ENCODE measurements at places on chromosomes 6 and 20.

DNA sequence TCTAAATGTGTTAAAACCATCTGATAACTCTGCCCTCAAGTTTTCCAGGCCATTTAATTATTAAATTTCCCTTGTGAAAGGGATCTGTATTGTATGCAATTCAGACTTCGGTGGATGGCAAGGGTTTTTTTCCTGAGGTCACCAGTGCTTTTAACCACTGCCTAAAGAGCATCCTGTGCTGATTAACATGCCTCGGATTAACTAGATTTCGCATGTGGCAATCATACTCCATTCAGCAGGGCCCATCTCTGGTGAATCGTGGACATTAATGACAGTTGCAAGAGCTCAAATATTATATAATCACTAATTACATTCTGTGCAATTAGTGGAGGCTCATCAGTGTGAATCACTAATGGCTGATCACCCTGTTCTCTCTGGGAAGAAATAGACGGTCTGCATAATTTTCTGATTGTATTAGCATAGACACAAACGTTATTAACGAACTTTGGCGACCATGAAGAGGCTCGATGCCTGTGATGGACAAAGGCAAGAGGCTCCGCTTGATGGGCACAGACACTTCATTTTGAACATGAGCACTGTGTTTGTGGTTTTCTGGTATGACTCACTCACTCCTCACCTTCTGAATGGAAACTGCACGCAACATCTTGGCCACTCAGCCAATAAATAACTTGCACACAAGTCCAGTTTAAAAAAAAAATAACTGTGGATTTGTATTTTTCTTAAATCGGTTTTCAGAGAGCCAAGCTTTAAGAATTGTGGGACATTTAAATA is 31.4 kb downstream of the LINC00237 start:
- no peak for DNase-seq

DNA sequence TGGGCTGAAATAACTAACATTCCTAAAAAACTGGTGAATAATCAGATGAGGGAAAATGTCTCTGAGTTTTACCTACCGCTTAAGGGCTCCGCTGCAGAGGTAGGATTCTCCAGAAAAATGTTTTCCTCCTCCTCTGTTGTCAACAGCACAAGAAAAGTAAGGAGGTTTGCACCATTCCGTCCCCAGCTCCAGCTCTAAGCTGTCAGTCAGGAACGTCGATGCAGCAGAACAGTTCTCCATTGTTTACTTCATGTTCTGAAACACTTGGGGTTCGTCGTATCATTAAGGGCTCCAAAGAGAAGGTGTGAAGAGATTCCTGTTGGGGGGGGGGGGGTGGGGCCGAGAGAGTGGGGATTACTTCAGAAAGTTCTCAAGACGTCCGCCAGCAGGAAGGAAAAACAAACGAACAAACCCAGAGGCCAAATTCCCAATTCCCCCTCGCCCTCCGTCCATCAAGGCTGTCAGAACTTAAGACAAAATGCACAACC is 734 bp downstream of the MMS22L start:
- no peak for DNase-seq

DNA sequence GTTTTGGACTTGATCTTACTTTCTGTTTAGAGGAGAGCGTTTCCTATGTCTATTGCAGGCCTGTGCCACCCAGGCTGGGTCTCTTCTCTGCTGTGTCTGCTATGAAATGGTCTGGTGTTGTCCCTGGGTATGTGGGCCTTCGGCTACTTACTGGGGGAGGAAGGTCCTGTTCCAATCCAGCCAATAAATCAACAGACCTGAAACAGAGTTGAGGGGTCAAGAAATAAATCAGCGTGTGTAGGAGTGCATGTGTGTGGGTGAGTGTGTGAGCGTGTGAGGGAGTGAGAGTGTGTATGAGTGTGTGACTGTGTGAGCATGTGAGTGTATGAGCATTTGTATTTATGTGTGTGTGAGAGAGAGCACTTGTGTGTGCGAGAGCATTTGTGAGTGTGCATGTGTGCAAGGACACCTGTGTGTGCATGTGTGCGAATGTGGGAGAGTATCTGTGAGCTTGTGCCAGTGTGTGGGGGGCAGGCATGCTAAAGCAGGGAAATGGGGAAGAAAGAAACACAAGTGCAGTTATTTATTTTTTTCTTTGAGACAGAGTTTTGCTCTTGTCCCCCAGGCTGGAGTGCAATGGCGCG is 86.3 kb upstream of the PMEPA1 start:
- no peak for DNase-seq

GRCh38 chr6:150249261-150249660 is 106.4 kb downstream of the PPP1R14C start:
- DNase-seq: no peak

DNA sequence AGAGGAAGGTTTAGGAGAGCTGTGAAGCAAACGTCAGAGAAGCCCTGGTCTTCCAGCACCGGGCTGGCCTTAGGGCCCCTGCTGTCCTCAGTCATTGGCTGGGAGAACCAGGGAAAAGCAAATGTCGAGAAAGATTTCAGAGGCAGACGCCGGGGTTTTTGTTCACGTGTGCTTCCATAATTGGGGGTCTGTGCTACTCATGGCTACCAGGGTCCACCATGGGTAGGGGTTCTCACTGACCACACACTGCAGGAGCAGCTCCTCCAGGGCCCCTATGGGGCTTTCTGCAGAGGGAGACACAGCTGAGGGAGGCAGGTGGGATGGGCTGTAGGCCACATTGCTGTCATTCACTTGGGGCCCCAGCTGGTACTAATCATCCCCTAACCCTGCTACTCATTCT is 291.8 kb upstream of the FOXQ1 start:
- DNase-seq: no peak

DNA sequence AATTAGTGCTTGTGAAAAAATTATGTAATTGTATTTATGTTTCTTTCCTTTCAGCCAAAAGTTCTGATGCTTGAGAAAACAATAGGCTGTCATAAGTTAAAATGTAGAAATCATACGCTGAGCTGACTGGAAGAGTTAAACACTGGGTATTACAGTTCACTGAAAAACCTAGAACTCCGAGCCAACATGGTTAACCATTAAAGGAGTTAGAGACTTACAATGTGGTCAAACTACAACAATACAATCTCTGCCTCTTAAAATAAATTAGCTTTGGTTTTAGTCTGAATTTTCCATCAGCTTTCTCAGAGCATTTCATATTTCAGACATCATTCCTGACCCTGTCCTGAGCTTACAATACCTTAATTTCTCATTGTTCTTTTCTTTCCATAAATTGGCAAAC is 91.0 kb downstream of the COL12A1 start:
- DNase-seq: no peak

DNA sequence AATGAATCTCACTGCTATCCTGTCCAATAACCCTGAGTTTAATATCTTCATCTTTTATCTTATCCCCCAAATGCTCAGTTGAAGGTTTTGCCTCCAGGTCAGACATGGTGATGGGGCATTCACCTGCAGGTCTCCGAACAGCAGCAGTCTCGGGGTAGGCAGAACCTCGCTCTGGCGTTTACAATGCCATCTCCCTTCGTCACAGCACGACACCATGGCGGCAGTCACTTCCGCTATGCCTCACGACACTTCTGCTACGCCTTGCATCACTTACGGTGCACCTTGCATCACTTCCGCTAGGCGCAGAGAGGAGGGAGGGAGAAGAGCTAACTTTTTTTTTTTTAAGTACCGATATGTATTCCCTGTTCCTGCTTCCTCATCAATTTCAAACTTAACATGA is 194.9 kb downstream of the BCAS1 start:
- DNase-seq: no peak

DNA sequence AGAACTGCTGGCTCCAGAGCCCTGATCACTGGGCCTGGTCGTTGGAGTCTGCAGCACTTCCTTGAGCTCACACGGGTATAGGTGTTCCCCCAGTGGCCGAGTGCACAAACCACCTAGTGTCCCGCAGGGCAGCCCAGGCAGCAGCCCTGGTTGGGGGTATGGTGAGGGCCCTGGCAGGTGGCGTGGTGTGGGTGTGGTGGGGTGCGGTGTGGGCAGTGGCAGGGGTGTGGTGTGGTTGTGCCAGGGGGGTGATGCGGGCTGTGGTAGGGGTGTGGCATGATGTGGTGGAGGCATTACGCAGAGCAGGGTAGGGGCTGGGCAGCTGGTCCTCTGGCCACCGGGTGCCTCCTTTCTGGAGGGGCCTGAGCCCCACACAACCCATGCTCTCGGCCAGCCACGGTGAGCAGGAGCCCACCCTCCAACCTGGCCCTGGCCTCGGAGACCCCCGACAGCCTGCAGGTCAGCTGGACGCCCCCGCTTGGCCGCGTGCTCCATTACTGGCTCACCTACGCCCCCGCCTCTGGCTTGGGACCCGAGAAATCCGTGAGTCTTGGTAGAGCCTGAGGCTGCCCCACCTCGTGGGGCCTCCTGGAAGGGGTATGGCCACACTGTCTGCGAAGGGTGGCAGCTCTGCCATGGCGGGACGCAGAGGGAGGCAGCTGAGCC is 20.5 kb downstream of the COL20A1 start:
- no peak for DNase-seq

GRCh38 chr20:20425823-20426654 is 58.1 kb downstream of the INSM1 start:
- DNase-seq: no peak
